ENCODE measurements at places on chromosomes 7 and 10. TPM values are rescaled to one million over a fixed set of nuclear protein-coding genes. Genes with fewer than 3 reads are reported as not detected.

The FZD1 gene
- 6.9 TPM for total RNA-seq

The JAKMIP3 gene
- total RNA-seq: 0.43 TPM

The SRRM3 gene
- 3.8 TPM for total RNA-seq

The TYW1B gene
- 0.66 TPM for total RNA-seq

GRCh38 chr10:117249493-117250093 is 8.7 kb downstream of the SLC18A2 start:
- no peak for DNase-seq

DNA sequence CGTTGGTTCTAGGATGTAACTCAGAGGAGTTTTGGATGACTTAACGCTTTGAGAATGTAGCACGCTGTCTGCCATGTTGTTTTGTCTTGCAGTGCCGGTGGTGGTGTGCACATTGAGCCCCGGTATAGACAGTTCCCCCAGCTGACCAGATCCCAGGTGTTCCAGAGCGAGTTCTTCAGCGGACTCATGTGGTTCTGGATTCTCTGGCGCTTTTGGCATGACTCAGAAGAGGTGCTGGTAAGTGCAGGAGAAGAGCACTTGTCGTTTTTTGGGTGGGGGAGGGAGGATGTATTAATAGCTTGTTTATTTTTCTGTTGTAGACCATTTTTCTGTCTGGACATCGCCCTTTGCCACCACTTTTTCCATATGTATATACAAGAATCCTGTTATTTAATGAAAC is 6.3 kb downstream of the NDUFB2 start:
- DNase-seq: no peak

The PRKRIP1 gene
- 20.9 TPM for total RNA-seq

DNA sequence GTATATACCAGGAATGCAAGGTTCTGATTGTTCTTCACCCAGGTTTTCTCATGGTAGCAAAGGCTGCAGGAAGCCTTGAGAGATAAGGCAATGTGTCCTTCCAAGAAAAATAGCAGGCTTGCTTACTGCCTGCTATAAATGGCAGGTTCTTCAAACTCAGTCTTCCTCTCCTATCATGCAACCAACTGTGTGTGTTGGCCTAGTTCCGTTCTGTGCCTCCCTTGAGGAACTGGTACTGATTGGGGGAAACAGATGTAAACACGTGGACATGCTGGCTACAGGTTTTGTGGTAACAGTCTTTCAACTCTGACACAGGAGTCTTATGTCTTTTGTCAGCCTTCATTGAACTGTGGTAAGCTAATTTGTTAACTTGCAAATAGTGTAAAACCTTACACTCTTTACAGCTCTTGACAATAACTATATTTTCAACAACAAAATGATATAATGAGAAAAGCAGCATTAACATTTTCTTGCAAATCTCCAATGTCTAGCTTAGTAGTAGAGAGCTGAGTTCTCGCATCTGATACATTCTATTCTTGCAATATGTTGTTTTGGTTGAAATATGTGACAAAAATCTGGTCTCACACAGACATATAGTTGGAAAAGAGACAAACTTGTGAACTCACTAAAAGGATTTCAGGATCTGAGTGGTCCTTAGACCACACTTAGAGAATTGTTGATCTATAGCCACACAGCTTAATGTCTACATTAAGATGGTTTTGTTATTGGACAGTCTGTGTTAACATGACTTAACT is 54.7 kb upstream of the LSM8 start:
- DNase-seq: no peak

DNA sequence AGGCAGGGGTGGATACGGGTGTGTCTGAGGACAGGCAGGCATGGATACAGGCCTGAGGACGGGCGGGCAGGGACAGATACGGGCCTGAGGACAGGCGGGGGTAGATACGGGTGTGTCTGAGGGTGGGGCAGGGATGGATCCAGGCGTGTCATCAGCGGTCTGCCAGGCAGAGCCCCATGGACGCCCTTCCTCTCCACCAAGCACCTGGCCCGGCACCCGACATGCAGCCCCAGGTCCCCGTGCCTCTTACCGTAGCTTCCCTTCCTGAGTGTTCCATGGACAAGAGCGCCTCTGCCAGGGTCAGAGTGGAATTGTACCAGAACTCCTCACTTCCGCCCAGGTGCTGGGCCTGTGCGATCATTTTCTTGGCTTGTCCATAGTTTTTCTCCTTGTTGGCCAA is 74.6 kb upstream of the NKX6-2 start:
- DNase-seq: no peak

The ASAH2B gene
- 2.4 TPM for total RNA-seq

The KCNIP2 gene
- total RNA-seq: not detected

The TEX36 gene
- not detected for total RNA-seq

GRCh38 chr10:125881192-125881591 is at the start of gene DHX32:
Gene DHX32 (minus strand): TSS chr10:125881292. CDS start chr10:125880824, 468 bp downstream.
- no peak for DNase-seq

DNA sequence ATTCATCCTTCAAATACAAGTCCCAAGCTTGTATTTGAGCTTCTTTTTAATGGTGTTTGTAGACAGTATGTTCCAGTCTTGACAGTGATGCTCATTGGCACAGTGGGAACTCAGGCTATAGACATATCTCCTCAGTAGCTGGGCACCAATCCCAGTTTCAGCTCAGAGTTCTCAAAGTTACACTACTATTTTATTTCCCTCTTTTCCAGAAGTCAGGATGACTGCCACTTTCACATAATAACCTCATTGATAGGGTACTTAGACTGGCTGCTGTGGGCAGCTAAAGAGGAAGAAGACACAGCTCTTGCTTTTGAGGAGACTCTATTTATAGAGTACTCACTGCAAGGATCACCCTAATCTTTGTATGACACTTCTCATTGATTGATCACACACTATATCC is 2.4 kb downstream of the GBF1 start:
- DNase-seq: no peak

The LRRC61 gene
- total RNA-seq: not detected

The PIK3CG gene
- not detected for total RNA-seq

The SPDYE3 gene
- total RNA-seq: not detected

The PLXNA4 gene
- total RNA-seq: 0.19 TPM

DNA sequence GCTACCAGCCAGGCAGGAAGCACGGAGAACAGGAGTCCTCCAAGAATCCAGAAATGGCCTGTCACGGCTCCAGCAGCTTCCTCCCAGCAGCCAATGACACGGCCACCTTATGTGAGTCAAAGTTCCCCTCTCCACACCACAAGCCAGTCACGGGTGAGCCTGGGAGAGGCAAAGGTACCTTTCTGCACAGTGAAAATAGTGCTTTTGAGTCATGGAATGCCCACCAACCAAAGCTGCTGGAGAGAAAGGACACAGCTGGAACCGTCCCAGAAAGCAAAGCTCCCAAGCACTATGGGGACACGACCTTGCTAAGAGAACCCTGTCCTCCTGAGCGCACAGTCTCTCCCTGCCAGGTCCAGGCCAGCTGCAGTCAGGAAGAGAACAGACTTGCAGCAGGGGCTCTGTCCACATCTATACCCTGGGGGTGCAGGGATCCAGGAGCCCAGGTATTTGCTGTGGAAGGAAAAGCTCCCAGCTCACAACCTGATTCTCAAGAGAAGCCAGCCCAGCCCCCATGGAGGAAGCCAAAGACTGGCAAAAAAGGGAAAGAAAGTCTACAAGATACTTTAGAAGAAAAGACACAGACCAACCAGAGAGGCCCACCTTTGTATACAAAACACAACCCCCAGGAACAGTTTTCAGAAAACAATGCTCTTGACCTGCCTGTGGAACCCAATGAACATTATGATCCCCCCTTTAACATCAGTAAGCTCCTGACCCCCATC is 24.4 kb downstream of the C10orf71 start:
- no peak for DNase-seq

The R3HCC1L gene
- 9.8 TPM for total RNA-seq

DNA sequence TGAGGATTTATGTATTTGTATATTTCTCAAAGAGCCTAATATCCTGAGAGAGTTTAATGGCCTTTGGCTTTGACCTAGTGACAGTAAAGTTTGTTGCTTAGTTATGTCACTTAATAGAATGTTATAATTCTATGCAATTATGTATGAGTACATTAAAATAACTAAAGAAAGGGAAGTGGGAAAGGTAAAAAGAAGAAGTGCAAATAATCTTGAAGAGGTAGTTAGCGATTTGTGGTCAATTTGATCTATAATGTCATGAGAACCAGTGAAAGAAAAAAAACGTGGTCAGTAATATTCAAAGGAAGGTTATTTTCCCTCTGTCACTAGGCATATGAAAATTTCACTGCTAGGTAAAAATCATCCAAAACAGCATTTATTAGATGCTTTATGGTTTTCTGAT is 143.4 kb upstream of the LSM8 start:
- DNase-seq: no peak

- DNase-seq: no peak
Measured at GRCh38 chr7:34061149-34061548, 155.8 kb downstream of the BMPER start.

- no peak for DNase-seq
Measured at GRCh38 chr7:95550546-95550945, 45.8 kb downstream of the PDK4 start.

GRCh38 chr10:91680487-91680886 is 47.6 kb upstream of the PPP1R3C start:
- no peak for DNase-seq

Measured in H4 (cell line).